Activated CD4-positive, CD25-positive, alpha-beta regulatory T cell (primary cell): ENCODE measurements at places on chromosomes 6 and 20.

GRCh38 chr20:62475027-62475771 lies 596 bp downstream of the GATA5 start:
- DNase-seq = no peak

DNA sequence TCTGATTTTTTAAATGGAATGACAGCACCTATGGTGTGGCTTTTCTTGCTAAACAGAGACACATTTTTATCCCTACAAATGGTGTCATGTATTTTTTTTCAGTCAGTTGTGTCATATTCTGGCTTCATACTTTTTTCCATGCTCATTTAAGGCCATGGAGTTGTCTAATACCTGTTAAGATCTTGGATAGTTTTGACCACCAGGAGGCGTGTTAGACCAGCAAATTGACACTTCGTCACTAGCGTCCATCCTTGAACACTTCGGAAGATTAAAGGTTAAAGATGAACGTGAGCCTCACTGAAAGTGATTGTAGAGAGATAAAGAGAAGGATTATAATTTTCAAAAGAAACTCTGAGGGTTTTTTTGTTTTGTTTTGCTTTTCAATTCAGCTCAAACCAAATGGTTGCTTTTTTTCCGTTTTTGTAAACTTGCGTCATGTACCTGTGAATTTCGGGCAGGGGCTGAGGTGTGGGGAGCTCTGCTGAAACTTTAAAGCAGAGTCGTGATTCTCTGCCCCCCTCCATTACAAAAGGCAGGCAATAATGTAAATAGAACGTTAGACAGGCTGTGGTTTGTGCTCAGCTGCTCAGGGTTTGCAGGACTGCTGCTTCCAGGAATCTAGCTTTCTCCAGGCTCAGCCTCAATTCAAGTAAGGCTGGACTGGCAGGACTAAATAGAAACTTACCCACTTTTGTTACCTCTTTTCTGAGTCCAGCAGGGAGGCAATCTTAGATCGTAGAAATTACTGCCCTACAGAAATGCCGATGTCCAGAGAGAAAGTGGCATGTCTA lies 245.1 kb downstream of the FOXA2 start:
- DNase-seq = no peak

DNA sequence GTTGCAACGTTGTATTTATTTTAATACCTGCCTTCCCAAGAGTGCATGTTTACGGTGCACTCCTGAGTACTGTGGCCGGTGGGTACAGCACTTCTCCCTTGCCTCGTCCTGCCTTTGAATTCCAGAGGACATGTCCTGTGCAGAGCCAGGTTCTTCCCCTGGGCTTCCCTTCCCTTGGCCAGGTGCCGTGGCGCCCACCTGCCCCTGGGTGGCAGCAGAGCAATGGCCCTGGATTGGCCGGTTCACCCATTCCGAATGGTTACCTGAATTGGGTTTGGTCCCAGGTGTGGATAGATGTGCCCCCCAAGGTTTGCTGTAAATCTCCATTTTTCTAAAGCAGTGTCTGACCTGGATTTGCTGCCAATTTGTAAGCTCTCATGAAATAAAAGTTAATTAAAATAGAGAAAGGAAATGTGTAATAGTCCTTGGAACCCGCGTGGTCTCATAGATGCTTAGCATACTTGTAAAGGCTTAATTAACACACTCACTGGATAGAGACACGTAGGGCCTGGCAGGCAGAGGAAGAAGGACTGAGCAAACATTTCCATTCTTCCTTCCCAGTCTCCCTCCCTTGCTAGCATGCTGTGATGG lies 40.6 kb downstream of the DTD1 start:
- DNase-seq = no peak

- DNase-seq = no peak
Observed at GRCh38 chr6:43070028-43070632, 6.0 kb upstream of the PTK7 start.

- no peak for DNase-seq
Observed at GRCh38 chr6:18503593-18504231, 116.6 kb downstream of the RNF144B start.

DNA sequence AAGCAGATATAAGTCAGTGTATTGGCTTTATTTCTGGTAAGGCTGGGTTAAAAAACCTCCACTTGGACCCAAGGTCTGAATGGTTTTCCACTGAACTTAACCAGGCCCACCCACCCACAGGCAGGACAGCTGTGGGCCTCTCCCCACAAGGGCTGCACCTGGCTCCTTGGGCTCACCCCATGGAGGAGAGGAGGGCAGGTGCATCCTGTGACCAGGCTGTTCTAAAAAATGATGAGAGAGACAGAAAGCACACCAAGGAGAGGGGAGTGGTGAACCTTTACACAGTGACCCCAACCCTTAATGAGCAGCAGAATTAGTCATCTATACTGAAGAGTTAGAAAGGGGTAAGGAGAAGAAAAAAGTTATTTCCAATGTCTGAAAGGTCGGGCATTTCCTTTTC lies 34.5 kb upstream of the DUSP22 start:
- DNase-seq = no peak

- no peak for DNase-seq
Observed at GRCh38 chr20:20407891-20408805, 40.2 kb downstream of the INSM1 start.

GRCh38 chr6:683742-684440 lies 9.0 kb downstream of the EXOC2 start:
- no peak for DNase-seq

GRCh38 chr6:125945378-125946141 lies 11.0 kb upstream of the HINT3 start:
- DNase-seq = no peak
